ENCODE measurements at places on chromosomes 6 and 20.
A peak's percentile ranks its signal among the peaks of the same experiment; 100 is the strongest.

- DNase-seq = no peak
Observed at GRCh38 chr6:43996618-43997344, 130.5 kb downstream of the MRPL14 start.

DNA sequence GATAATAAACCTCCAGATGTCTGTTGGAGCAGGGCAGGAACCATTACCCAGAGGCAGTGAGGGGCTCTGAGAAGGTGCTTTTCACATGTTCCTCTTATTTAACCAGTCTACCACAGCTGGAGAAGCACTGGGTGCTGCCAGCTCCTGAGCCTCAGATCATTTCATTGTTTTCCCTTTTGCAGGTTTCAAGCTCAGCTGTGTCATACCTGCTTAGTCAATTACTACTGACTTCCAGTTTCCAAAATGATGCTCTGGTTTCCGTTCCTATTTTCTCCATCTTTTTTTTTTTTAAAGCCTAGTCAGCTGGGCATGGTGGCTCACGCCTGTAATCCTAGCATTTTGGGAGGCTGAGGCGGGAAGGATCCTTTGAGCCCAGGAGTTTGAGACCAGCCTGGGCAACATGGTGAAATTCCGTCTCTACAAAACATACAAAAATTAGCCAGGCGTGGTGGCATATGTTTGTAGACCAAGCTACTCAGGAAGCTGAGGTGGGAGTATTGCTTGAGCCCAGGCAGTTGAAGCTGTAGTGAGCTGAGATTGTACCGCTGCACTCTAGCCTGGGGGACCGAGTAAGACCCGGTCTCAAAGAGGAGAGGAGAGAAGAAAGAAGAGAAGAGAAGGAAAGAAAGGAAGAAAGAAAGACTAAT is 6.7 kb downstream of the FLOT1 start:
- no peak for DNase-seq

GRCh38 chr6:8908638-8909037 is 473.3 kb upstream of the SLC35B3 start:
- DNase-seq = no peak

DNA sequence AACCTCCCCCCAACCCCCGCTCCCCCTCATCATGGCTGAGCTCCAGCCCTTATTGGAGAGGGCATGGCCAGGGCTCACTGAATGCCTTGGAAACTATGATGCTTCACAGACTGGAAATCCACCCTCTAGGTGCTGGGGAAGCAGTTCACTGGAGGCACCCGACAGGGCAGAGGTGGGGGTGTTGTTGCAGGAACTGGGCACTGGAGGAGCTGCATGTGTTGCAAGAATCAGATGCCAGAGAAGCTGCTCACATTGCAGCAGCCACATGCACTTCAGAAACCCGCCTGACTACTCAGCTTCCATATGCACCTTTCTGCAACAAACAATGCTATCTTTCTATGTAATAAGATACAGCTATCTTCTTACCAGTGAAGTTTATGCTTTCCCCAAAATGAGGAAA is 7.9 kb upstream of the TBPL1 start:
- no peak for DNase-seq

DNA sequence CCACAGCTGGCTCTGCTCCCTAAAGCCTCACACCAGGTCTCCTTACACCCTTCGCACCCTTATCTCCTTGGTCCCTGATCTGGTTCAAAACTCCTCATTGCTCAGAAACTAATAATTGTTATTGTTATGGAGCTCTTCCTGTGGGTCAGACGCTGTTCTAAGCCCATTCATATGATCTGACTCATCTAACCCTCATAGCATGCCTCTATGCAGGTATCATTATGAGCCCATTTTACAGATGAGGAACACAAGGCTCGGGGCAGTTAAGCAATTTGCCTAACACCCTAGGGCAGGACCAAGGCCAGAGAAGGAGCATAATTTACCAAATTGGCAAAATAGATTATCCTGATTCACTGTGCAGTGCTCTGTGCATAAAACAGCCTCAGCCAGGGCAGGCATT is 51.8 kb upstream of the CCDC167 start:
- no peak for DNase-seq

GRCh38 chr6:137914530-137915193 is 47.6 kb downstream of the TNFAIP3 start:
- no peak for DNase-seq

- peak; percentile 24 for DNase-seq
Observed at GRCh38 chr20:22582964-22583772, 1.2 kb downstream of the FOXA2 start.

DNA sequence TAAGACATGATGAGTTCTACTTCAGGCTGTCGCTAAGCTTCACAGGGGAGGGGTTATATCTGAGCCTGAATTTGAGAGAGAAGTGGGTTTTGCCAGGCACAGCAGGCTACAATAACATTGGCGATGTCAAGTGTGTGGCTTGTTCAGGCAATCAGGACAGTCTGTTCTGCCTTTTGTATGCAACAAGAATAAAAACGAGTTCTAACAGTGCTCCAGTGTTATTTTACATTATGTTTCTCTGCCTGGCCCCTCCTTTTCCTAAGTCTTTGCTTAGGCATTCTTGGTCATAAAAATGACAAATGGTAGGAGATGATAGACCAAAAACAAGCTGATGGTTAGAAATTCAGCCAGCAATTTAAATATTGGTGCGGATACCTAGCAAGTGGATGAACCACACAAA is 26.8 kb downstream of the PAQR8 start:
- no peak for DNase-seq

GRCh38 chr6:18214003-18214402 is 50.3 kb downstream of the DEK start:
- no peak for DNase-seq

DNA sequence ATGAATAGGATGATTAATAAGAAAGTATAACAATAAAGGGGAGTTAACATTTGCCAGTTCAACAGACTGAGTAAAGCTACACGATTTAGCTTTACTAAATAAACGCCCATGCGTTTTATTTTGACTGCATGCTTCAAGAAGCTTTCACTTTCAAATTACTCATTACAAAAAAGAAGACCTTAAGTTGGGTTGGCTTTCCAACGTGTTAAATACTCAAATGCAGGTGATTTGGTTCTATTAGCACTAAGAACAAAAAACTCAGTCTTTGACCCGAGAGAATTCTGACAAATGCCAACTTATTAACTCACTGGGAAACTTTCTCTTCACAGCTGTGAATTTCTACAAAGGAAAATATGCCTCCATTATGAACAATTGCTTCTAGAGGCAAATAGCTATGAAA is 24.8 kb downstream of the RNF146 start:
- DNase-seq = no peak

DNA sequence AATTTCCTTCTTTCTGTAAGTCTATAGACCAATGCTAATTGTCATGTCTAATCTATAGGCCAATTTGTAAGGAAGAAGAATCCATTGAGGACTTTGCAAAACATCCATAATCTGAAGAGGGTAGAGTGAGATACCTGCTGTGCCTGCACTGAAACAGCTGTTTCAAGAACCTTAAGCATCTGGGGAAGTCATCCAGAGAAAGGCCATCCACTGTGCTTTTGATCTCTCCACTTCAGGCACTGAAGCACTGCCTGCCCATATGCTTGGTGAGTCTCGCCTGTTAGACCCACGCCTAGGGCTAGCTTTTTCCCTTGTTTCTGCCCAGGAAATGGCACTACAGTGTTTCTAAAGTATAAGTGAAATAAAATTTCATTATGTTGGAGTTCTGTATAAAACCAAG is 921.8 kb upstream of the EPHA7 start:
- DNase-seq = no peak

- no peak for DNase-seq
Observed at GRCh38 chr6:35063701-35064280, 77.3 kb downstream of the TCP11 start.

GRCh38 chr20:47814632-47815415 is 29.5 kb upstream of the SULF2 start:
- no peak for DNase-seq

DNA sequence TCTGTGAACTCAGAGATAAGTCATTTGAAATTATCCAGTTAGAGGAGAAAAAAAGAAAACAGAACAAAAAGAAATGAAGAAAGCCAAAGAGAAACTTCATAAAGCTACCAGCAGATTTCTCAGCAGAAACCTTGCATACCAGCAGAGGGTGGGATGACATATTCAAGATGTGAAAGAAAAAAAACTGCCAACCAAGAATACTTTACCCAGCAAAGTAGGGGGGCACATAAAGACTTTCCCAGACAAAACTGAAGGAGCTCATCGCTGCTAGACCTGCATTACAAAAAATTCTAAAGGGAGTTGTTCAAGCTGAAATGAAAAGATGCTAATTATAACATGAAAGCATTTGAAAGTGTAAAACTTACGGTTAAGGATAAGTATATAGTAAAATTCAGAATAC is 246.3 kb downstream of the FNDC1 start:
- DNase-seq = no peak

- no peak for DNase-seq
Observed at GRCh38 chr6:17115251-17116116, 13.6 kb downstream of the STMND1 start.

GRCh38 chr6:124962639-124963415 is 590 bp downstream of the RNF217 start:
- peak; percentile 44 for DNase-seq

DNA sequence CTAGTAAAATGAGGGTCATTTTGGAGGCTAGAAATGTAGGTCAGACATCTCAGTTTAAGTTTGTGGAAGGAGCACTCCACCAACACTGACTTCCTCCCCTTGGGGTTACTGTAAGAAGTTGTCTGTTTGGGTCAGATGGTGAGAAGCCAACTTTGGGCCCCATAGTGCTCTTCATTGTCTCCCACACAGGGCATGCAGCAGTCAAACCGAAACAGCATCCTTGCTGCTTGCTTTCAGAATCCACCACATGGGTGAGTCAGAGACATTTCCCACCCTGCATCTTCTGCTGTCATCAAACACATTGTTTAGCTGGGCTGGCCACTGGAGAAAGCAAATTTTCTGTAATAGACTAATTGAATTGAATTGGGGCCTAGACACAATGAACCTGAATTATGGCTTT is 16.8 kb downstream of the IL17F start:
- no peak for DNase-seq

DNA sequence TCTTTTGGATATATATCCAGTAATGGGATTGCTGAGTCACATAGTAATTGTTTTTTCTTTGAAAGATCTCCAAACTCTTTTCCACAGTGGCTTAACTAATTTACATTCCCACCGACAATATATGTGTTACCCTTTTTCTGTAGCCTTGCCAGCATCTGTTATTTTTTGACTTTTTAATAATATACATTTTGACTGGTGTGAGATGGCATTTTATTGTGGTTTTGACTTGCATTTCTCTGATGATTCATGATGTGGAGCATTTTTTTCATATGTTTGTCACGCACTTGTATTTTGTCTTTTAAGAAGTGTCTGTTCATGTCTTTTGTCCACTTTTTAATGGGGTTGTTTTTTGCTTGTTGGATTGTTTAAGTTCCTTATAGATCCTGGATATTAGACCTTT is 58.9 kb upstream of the OPRM1 start:
- DNase-seq = no peak

- DNase-seq = no peak
Observed at GRCh38 chr6:157761331-157761921, 61.6 kb upstream of the SNX9 start.

- no peak for DNase-seq
Observed at GRCh38 chr6:56348578-56348977, 101.2 kb upstream of the COL21A1 start.

GRCh38 chr20:16201191-16201590 is 372.1 kb downstream of the KIF16B start:
- DNase-seq = no peak

DNA sequence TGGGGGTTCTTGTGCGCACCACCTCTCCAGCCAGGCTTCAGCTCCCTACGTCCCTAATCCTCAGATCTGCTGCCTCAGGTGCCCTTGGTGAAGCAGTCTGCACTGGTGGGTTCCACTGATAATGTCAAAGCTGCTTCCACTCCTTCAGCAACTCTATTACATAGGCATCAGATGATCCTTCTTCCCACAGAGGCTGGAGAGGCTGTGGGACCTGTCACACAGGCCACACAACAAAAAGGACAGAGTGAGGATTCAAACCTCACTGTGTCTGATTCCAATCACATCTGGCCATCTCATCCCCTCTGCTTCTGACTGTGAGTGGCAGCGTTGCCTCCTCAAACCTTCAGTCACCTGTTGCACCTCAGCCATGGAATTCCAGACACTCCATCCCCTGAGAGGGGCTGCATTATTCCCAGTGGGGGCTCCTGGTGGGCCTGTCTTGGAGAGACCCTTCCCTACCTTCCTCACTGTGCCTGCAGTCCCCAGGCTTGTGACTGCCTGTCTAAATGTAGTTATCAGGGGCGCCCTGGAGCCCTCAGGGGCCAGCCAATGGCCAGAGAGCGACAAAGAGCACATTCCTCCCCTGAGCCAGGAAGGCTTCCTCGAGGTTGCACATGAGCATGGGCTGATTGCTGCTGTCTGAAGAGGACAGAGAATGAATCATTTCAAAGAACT is 211.4 kb upstream of the ECI2 start:
- DNase-seq = no peak

DNA sequence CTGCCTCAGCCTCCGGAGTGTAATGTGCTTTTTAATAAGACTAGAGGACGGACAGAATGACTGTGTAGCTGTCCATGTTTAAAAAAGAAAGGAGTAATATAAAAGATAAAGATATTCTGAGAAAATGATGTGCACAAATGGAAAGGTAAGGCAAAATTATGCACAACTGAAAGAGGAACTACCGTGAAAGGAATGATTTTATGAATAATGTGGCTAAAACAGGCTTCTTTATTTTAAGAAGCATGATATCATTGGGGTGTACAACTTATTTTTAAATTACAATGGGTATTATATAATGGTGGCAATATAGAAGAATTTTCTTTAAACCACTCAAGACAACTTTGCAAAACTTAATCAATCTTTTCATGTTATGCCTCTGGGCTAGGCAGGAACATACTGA is 78.1 kb downstream of the FIG4 start:
- DNase-seq = no peak

DNA sequence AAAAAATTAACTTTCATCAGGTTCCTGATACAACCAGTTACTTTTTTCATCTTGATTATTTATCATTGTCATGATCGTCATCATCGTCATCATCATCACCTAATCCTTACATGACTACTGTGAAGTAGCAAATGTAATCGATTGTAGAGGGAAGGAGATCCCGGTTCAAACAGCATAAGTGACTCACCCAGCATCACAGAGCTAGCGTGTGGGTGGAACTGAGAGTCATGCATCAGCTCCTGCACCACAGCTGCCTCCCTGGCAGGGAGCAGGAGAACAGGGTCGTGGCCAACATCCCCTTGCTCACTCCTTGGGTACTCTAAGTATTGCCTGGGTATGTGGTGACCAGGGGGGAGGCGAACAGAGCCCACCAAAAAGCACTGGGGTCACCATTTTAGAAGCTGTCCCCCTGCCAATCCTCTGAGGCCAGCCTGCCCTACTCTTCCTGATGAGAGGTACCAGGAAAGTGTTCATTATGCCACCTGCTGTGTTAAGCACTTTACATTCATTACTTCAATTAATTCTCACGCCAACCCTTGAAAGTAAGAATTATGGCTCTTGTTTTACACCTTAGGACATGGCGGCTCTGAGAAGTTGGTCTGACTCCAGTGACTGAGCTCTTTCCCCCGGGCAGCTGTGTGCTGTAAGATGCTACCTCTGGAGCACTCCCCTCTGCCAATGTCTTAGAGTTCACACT is 425.2 kb downstream of the CD83 start:
- no peak for DNase-seq

All from endothelial cell (in vitro differentiated cells).